MG63 (cell line): ENCODE measurements at places on chromosomes 7 and 10. TPM values are rescaled to one million over a fixed set of nuclear protein-coding genes. Genes with fewer than 3 reads are reported as not detected.

GRCh38 chr10:77177589-77177988, 460.0 kb downstream of the KCNMA1 start:
- DNase-seq = no peak

- DNase-seq = no peak
Measured at GRCh38 chr7:94412762-94413322, 18.1 kb downstream of the COL1A2 start.

MACC1 gene
- not detected in 2 replicates for total RNA-seq

GRCh38 chr7:71627651-71628050, 495.7 kb downstream of the GALNT17 start:
- DNase-seq = no peak

GRCh38 chr10:17431871-17432311, 22.5 kb downstream of the ST8SIA6 start:
- peak; percentile 15 for DNase-seq

CADPS2 gene
- 1.3 and 3.4 TPM in 2 replicates for total RNA-seq

TAS2R4 gene
- total RNA-seq = not detected in 2 replicates

DNA sequence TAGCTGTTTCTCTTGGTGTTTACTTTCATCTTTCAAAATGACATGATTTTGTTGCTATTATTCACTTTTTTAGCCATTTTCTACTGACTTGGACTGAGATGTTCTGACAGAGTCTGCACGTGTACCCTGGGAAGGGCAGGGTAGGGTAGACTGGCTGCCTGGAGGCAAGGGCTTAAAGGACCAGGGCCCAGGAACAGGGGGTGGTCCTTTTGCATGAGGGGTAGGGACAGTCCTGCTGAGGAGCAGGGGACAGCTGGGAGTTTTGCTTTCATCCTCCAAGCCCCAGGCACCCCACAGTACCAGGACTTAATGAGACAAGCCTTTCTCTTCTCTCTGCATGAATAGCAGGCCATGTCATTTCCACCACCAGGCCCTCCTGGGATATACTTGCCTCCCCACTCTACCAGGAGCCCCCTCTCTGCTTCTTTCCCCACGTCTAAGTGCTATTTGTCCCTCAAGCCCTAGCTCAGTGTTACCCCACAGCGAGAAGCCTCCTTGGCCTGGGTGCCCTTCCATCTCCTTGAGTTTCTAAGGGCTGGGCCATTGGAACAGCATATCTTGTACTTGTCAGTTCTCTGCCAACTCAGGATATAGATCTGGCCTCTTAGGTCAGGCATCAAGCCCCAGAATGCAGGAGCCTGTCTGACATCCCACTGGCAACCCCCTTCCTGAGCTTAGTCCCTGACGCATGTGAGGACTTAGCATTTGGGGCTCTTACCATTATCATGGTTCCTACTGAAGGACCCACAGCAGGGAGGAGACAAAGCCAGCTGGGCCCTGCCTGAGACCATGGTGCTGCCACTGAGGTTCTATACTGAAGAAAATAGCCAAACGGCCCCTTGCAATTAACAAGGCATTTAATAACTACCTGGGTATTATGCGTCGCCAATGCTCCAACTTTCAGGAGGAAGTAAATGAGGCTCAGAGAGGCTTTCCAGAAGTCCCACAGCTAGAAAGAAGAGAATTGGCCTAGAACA, 78.4 kb upstream of the UNC5B start:
- no peak for DNase-seq

GRCh38 chr7:137967143-137968018, 34.5 kb downstream of the CREB3L2 start:
- DNase-seq = peak; percentile 44

MALSU1 gene
- 70.8 and 163 TPM in 2 replicates for total RNA-seq

GRCh38 chr7:100799037-100799896, 28.1 kb downstream of the EPHB4 start:
- peak; percentile 50 for DNase-seq

DNA sequence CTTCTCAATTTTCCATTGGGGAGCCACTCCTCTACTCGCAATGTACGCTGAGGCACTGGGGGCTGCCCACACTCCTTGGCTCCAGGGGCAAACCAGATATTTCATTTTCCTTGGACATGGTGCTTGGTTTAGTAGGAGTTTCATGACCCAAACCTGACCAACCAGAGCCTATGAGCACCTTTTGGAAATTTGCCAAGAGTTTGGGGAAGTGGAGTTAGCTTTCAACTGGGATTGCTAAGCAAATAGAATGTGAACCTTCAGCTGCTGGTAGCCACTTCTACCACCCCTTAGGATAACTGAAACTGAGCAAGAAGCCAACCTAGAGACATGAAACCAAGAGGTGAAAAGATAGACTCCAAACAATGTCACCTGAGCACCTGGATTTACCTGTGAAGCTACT, 74.9 kb upstream of the COL13A1 start:
- DNase-seq = no peak

- no peak for DNase-seq
Measured at GRCh38 chr10:80598951-80599350, 61.2 kb downstream of the SH2D4B start.
